Activated CD8-positive, alpha-beta memory T cell treated with anti-CD3 and anti-CD28 coated beads for 48 hours (primary cell): ENCODE measurements at places on chromosomes 3 and 15.
A peak's percentile ranks its signal among the peaks of the same experiment; 100 is the strongest.

DNA sequence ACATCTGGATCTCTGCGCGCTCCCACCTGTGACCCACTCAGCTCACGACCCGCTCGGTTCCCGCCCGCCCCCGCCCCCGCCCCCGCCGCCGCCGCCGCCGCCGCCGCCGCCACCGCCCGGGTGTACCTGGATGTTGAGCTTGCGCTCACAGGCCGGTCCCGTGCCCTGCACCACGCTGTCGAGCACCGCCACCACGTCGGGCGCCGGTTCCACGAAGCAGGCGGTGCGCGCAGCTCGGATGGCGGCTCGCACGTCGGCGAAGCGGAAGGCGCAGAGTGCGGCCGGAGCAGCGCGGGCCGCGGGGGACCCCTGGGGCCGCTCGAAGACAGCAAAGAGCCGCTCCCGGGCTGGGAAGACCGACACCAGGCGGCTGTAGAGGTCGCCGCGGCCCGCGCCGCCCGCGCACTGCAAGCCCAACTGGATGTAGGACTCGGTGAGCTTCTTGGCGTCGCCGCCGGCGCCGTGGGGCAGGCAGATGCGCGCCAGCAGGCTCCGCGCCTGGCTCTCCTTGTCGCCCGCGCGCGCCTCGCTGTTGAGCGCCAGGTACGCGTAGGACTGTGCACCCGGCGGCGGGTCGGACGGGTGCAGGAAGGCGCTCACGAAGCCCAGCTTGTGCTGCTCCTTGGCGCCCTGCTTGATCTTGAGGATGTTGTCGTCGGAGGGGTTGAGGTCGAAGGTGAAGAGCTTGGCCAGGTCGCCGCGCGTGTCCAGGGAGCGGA is 1.1 kb downstream of the PLXND1 start:
- no peak for DNase-seq

DNA sequence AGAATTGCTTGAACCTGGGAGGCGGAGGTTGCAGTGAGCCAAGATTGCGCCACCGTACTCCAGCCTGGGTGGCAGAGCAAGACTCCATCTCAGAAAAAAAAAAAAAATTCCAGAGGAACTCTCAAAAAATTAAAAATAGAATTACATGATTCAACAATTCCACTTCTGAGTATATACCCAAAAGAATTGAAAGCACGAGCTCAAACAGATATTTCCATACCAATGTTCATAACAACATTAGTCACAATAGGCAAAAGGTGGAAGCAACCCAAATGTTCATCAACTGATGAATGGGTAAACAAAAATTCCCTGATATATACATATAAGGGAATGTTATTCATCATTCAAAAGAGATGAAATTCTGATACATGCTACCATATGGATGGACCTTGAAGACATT is 16.9 kb upstream of the MORF4L1 start:
- DNase-seq, result no peak

DNA sequence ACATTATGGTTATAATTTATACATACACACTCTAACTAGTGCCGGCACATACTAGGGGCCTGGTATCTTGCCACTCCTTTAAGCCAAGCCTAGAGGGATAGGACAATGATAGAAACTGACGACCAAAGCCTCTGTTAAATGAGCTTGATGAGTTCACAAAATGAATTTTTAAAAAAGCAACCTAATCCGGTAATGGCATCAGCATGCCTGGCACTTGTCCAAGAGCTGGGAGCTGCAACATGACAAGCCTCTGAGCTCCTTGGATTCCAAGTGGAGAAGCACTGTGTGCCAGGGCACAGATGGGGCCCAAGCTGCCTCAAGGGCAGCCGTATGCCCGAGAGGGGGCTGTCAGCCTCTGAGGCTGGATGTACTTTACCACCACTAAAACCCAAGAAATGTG is 9.7 kb downstream of the ETV5 start:
- no peak for DNase-seq

- no peak for DNase-seq
Observed at GRCh38 chr3:184764191-184764590, 47.8 kb upstream of the VPS8 start.

DNA sequence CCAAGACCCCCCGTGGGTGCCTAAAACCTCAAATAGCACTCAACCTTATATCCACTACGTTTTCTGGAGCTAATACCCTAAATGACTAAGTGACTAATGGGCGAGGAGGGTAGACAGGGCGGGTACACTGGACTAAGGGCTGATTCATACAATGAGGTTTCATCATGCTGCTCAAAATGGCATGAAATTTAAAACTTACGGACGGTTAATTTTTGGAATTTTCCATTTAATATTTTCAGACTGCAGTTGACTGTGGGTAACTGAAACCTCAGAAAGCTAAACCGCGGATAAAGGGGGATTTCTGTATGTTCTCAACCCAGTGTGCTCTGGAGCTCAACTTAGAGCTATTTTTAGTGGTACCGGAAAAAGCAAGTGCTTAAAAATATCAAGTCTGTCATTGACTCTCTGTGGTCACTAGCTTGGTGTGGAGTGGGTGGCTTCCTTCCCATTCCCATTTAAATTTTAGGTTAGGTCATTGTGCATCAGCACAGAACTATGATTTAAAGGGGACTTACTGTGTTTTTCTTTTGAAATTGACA is 72.9 kb downstream of the LRRC28 start:
- DNase-seq, result no peak

GRCh38 chr15:101012326-101013200 is 93.4 kb downstream of the LRRK1 start:
- no peak for DNase-seq

GRCh38 chr3:169558371-169558770 is 105.1 kb downstream of the MECOM start:
- DNase-seq, result no peak

GRCh38 chr3:133371181-133371580 is 28.7 kb upstream of the BFSP2 start:
- no peak for DNase-seq

DNA sequence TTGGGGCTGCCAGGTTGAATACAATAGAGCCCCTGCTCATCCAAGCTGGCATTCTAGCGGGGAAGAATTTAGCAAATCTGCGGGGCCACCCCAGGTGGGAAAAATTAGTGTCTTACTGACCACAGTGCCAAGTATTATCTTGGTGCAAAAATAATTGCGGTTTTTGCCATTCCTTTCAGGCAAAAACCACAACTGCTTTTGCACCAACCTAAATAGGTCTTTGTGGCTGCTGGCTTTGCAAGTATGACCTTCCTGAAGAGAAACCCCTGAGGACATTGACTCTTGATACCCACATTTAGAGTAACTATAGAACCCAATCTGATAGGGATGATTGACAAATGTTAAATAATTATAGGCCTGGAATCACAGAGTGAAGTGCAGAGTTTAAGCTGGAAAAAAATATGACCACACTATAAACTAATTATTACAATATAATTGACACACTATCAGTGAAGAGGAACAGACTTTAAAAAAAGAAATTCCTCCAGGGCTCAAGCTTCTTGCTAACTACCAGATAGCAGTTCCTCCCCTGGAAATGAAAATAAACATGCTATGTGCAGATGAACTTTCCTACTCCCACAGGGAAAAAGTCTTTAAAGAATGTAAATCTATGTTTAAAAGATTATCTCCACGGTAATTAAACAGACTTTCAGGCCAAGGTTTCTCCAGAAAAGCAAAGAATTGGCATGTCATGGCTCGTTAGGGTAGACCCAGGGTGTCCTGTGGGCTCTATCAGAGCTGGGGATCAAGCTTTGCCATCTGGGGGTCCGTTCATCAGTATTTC is 34.4 kb downstream of the CA12 start:
- no peak for DNase-seq

DNA sequence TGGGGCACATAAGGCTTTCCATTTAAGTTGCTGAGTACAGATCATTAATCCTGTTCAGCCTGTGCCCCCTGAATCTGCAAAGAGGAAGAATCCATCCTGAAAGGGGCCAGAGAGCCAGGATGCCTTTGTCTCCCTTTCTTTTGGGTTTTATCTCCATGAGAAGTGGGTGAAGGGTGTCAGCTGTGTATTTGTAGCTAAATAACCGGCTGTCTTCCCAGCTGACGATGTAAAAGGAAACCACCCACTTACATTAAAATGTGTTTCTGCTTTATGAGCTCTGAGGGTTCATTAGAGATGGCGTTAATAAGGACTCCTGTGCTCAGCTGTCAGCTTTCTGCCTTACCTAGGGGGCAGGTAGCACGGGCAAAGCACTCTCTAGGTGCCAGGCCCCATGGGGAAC is 83.4 kb downstream of the SLCO3A1 start:
- no peak for DNase-seq

GRCh38 chr15:33468740-33469139 is 158.0 kb downstream of the RYR3 start:
- DNase-seq, result no peak

DNA sequence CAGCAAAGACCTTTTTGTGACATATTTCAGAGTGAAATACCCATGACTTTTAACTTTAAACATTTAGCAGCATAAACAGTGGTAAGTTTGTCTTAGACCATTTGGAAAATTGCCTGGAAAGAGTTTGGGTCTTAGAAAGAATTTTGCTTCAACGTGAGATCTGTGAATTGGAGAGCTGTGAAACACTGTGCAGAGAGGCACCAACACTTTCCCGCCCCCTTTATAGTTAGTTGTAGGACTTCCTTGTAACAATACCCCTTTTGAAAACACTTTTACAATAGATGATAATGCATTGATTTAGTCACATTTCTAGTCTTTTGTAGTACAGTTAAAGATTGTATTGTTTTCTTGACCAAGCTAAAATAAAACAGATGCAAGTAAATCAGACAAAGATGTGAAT is 43.5 kb upstream of the MBNL1 start:
- no peak for DNase-seq

- DNase-seq, result no peak
Observed at GRCh38 chr15:98815207-98815606, 166.9 kb downstream of the IGF1R start.

DNA sequence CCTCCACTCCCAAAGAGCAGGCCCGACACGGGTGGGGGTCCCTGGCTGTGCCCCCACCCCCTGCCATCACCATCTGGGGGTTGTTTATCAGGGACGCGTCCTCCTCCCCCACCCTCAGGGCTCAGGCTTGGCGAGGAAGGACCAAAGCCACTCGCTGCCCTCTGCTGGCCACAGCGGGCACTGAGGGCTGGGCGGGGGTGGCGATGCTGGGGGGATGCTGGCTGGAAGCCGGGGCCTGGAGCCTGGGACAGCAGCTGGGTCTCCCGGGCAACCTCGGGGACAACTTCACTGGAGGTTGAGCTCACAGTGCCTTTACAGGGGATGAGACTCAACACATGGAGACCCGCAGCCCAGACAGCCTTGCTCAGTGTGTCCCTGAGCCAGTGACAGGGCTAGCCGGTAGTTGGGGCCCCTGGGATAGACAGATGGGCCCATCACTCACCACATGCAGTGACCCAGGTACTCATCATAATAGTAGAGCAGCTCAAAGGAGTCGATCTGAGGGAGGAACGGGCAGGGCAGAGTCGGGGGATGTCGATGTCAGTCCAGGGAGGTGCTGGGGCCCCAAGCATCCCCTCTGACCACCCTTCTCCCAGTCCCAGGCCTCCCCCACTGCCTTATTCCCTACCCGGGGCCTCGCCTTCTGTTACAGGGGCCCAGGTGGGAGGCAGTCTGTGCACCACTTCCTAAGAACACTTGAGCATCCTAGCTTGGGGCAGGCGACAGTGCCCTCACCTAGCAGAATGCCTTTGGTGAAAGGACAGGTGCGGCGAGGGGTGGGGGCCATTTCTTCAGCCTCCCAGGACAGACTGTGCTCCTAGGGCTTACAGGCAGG is 5.9 kb upstream of the CALML4 start:
- DNase-seq, result peak; percentile 34

DNA sequence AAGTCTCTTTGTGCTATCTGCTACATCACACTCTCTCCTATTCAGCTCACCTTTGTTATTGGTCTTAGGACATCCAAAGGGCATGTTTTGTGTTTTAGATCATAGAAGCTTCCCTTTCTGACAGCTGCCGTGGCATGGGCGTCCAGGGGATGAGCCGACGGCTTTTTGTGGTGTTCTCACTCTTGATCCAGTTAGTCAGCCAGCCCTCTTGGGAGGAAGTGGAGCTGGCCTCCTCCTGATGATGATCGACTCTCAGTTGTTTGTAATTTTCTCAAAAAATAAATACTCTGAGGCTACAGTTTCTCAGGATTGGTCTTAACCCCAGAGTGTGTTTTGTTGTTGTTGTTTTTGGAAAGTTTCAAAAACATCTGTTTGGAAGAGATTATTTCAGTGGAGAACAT is 34.4 kb downstream of the BOC start:
- no peak for DNase-seq

GRCh38 chr15:48414015-48414414 is 82.8 kb downstream of the DUT start:
- no peak for DNase-seq

DNA sequence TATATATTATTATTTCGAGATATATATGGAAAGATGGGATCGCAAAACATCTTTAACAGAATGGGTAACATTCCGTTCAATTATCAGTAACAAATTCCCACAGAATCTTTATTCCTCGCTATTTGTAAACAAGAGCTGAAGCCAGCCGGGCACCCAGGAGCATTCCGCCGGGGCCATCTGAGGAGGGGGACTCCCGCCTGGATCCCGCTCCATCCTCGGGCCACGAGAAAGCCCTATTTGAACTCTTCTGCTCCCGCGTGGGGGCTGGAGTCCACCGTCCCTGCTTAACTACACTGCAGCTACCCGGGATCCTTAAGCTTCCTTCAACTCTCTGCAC is 687 bp downstream of the GPR176 start:
- DNase-seq, result no peak

DNA sequence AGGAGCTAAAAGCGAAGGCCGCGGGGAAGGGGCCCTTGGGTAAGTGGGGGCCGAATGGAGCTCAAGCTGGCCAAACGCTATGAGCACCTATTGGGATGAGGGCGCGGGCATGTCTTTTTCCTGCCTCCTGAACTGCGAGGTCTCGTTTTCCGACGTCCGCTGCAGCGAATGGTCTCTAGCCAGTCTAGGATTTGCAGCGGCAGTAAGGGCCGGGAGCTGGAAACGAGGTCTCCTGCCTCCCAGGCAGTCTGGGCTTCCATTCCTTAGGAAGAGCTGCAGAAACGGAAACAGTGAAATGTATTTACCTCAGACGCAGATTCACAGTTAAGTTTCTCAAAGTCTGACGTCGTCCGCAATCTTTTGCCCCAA is 517 bp downstream of the TMA7 start:
- DNase-seq, result no peak

DNA sequence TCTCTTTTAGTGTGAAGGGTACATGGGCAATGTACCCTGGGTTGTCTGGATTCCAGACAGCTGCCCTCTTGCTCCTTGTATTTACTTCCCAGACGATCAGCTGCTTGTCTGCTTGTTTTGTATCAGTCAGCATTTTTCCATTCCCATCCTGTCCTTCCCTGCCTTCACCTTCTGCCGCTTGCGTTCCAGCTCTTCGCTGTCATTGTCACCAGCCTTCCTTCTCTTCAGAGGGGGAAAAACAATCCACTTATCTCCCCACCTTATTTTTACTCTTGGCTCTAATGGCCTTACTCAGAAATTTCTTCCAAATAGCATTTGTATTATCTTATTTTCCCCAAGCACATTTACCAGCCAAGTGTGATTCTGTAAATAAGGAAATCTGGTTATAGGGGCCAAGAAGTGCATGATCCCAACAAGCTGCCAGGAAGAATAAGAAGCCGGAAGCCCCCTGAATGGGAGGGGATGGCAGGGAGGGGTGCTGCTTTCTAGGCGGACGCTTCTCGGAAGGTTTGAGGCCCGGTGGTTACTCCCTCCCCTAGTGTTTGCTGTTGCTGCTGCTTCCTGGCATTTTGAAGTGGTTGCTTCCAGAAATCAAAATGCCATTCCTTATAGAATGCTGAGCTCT is 497.6 kb downstream of the NTRK3 start:
- no peak for DNase-seq

- no peak for DNase-seq
Observed at GRCh38 chr3:79052054-79052681, 715.6 kb downstream of the ROBO1 start.

- no peak for DNase-seq
Observed at GRCh38 chr3:98013411-98014267, 21.5 kb downstream of the GABRR3 start.
